ENCODE measurements at places on chromosomes 6 and 20.

DNA sequence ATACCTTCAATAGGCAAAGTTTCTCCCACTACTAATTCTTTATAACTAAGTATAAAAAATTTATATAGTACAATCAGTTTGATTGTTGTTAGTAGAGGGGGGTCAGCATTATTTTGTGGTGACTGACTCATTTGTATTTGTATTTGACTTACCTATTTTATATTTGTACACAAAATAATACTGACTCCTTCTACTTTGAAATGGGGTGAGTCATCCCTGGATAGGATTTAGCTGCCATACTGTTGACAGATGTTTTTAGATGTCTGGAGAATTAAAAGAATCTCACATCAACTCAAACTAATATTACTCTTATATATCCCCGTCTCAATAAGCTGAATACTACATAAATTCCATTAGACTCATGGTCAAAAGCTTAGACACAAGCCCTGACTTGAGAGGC, 114.9 kb downstream of the FRK start:
- no peak for DNase-seq

DNA sequence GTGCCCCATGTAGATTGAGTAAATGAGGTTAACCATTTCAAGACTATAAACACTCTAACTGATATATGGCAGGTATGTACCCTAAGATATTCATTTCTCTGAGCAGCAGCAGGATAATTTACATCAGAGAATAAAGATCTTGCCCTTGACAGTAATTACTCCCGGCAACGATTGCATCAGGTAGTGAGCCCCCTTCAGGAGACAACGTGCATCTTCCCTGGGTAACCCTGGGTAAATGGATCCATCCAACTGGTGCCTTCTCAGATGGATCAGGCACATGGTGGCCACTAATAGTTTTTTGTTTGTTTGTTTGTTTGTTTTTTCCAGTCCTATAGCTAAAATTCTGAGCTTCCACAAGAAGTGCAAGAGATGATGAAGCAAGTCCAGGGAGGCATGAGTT, 469.4 kb upstream of the SLC35B3 start:
- no peak for DNase-seq

GRCh38 chr6:147974376-147974775, 368.3 kb upstream of the SASH1 start:
- DNase-seq = peak; percentile 25

DNA sequence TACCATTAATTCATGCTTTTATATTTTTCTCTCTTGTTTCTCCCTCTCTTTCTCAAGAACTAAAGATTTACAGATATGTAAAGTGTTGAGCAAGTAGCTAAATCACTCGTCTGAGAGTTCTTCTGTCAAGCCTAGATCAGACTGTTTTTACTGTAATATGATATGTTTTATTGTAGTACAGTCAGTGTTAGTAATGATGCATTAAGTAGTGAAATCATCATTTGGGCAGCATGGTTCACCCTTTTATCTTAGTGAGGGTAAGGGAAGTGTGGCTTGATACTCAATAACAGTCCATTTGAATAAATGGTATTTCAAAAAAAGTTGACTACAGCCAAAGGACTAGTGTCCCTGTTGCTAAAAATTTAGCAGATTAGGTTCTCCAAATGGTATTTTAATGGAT, 9.2 kb downstream of the CYB5R4 start:
- no peak for DNase-seq

DNA sequence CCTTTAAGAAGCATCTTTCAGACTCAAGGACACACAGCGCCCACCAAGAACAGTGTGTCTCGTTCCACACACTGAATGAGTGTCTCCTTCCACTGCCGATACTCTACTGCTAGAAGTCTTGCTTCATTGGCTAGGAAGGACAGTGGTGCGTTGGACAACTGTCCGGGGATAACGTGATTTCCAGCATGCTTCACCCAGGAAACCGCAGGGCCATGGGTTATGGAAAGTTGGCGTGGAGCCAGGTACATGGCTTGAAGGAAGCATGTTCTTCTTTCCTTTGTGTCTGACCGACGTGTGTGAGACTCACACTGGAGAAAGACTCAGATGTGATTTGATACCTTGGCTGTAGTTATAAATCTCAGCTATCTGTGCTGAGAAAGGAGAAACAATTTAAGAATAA, 73.2 kb downstream of the SMOC2 start:
- no peak for DNase-seq

GRCh38 chr20:33162753-33163152, 5.2 kb upstream of the BPIFA2 start:
- no peak for DNase-seq

DNA sequence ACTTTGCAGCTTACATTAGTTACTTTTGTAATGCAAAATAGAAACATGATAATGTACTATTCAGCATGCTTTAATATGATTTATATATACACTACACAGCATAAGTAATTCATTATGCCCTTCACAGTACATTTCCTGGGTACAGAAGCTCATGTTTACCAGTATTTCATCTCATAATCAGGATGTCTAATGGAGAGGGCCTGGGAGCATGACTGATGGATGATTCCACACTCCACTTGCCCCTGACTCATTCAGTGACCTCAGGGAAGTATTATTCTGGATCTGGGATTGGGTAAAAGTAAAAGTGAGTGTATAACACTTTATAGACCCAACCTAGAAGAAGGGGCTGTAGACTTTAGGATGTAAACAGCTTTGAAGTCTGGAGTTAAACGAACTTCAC, 31.4 kb upstream of the BACH2 start:
- no peak for DNase-seq

- no peak for DNase-seq
Measured at GRCh38 chr6:119112812-119113530, 34.5 kb upstream of the FAM184A start.

- DNase-seq = no peak
Measured at GRCh38 chr6:24410622-24411021, 7.9 kb downstream of the MRS2 start.

Data from T47D (cell line).